ENCODE measurements at places on chromosomes 2 and 18.

- DNase-seq, result no peak
Observed at GRCh38 chr2:70979180-70979488, 704 bp downstream of the ANKRD53 start.

GRCh38 chr2:102768892-102769291 is 7.1 kb downstream of the TMEM182 start:
- no peak for DNase-seq

GRCh38 chr2:158671360-158672245 is 123.5 kb upstream of the DAPL1 start:
- no peak for DNase-seq

DNA sequence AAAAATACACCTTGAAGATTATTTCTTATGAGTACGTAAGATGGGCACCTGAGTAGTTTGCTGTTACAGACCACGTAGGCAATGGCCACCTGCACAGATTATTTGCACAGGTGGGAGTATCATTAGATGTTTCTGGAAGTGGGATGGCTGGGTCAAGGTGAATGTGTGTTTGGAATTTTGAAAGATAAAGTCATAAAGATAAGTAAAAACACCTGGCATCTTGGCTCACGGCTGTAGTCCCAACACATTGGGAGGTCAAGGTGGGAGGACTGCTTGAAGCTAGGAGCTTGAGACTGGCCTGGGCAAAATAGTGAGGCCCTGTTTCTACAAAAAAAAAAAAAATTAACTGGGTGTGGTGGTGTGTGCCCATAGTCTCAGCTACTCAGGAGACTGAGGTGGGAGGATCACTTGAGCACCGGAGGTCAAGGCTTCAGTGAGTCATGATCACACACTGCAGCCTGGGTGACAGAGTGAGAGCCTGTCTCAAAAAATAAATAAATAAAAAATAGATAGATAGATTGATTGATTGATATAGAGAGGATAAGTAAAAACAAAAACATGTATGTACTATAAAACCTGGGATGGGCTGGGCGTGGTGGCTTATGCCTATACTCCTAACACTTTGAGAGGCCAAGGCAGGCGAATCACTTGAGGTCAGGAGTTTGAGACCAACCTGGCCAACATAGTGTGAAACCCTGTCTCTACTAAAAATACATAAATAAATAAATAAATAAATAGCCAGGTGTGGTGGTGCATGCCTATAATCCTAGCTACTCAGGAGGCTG is 30.4 kb downstream of the ODC1 start:
- no peak for DNase-seq

DNA sequence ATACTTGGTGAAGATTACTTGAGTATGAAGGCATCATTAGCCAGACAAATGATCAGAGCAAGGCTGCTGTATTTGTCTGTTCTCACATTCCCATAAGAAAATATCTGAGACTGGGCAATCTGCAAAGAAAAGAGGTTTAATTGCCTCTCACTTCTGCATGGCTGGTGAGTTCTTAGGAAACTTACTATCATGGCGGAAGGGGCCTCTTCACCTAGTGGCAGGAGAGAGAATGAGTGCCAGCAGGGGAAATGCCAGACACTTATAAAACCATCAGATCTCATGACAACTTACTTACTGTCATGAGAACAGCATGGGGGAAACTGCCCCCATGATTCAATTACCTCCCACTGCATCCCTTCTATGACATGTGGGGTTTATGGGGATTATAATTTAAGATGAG is 452.3 kb downstream of the GALR1 start:
- no peak for DNase-seq

All from activated CD4-positive, alpha-beta memory T cell treated with anti-CD3 and anti-CD28 coated beads, Interleukin-2, amount 10 ng/mL, durations not matched to agents 7 days and 5 days (primary cell).